ENCODE measurements at places on chromosomes 4 and X.
A peak's percentile ranks its signal among the peaks of the same experiment; 100 is the strongest.

GRCh38 chr4:74661427-74662201 is 132.7 kb downstream of the BTC start:
- no peak for DNase-seq

- no peak for DNase-seq
These were observed 947.5 kb downstream of the PCDH7 start for GRCh38 chr4:31667686-31668085.

GRCh38 chr4:124079174-124079780 is 633.3 kb downstream of the ANKRD50 start:
- no peak for DNase-seq

DNA sequence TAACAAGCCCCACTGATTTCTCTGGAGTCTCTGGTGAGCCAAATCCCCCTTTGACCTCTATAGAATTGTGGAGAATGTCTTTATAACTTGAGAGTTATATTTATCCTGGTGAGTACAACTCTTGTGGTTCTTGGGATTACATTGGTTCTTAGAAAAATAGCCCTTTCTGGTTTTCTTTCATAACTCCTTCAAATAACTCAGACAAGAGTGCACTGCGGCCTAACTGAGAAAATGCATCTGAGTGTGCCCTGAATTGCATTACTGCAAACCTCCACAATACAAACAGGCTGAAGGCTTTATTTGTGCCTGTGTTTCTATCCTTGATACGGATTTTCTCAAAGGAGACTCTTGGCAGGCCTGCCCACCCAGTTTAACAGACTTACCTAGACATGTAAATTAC is 2.7 kb downstream of the BEX3 start:
- no peak for DNase-seq

DNA sequence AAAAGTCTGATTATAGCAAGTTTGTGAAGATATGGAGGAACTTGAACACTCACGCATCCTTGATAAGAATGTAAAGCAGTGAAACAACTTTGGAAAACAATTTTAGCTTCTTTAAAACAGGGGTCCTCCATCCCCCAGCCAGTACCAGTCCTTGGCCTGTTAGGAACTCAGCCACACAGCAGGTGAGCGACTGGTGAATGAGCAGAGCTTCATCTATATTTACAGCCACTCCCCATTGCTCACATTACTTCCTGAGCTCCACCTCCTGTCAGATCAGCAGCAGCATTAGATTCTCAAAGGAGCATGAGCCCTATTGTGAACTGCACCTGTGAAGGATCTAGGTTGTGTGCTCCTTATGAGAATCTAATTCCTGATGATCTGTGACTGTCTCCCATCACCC is 530.3 kb upstream of the PRKX start:
- DNase-seq, result no peak

DNA sequence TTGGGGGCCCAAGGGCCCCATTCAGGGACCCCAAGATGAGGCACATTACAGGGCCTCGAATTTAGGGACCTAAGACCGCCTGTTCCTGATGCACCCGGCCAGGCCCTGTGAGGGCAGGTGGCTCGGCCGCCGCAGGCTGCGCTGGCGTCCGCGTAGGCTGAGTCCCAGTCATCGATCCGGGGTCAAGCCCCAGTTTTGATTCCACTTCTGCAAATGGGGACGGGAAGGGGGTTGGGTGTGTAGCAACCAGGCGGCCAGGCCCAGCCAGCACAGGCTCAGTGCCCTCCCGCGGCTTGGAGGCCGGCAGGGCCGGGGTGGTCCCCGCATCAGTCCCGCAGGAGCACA is 327 bp downstream of the PNPLA4 start:
- no peak for DNase-seq

GRCh38 chr4:32454482-32454881 is 1734.3 kb downstream of the PCDH7 start:
- no peak for DNase-seq

DNA sequence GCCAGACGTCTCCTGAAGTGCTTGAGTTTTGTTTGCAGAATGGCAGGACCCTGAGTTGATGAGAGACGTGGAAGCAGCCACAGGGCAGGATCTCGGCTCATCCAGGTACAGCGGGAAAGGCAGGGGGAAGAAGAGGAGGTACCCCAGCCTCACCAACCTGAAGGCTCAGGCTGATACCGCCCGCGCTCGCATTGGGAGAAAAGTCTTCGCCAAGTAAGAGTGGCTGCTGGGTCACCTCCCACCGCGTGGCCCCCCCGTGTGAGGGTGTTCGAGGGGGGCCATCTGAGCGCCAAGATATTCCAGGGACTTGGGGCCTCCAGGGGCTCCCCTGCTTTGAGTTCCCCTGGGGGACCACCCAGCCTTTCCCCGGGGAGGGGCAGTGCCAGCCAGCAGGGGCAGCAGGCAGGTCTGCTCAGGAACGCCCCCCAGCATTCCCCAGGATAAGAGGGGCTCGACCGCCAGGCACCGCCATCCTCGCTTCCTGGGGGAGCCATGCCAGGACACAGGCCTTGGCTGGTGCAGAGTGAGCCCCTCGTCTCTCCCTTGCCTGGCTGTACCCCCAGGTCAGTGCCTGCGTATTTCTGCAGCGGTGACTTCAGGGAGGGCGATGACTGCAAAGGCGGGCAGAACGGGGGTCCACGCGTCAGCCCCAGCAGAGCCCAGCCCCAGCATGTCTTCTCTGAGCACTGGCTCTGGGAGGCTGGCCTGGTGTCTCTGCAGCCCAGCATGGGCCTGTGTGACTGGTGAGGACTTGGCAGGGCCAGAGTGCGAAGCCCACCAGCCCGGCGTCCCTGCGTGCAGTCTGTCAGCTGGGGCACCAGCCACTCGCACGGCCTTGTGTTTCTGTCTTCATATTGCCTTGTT is 22.3 kb downstream of the NKX1-1 start:
- peak; percentile 12 for DNase-seq

DNA sequence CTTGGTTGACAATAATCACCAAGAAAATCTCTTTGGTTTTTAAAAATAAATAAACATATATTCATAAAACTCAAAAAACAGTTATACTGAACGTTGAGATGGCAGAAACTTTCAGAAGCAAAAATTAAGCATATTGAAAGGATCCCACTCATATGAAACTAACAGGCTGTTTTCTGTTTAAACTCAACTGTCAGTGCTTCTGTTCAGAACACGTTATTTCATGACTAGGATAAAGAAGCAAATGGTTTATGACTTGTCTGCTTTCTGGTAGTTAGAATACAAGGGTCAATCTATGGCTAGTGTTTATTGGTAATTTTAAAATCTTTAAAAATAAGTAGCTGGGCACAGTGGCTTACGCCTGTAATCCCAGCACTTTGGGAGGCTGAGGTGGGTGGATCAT is 4.1 kb downstream of the GPR82 start:
- DNase-seq, result no peak

GRCh38 chr4:82721819-82722423 is 76.7 kb downstream of the SCD5 start:
- no peak for DNase-seq

DNA sequence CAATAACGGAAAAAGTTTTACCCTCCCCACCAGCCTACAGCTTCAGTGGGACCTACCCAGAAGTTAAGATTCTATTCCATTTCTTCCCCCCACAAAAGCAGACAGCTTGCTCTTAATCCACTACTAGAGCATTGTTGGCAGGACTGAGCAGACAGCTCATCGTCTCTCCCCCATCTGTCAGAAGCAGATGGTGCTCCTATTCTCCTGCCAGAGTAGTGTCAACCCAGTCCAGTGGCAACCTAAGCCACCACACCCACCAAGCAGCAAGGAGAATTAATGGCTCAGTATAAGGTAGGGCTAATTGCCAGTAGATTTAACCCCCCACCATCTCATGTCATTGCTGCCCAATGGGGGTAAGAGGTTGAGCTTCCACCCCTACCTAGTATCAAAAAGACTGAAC is 62.0 kb downstream of the AWAT2 start:
- DNase-seq, result no peak

DNA sequence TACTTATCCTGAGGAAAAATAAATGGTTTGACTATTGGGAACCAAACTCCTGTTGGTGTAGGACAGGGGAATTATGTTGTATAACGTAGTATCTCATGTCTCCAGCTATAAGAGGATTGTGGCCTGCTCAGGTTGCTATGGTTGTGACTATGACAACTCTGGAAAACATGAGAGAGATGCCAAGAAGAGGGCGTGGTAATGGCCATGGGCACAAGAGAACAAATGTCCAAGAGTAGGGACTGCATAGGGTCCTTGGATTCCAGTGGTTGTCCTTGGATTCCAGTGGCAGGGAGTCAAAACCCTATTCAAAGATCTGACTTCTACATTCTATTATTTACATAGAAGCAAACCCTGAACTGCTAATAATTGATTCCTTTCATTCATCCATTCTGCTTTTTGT is 6.8 kb upstream of the MOB1B start:
- DNase-seq, result no peak

DNA sequence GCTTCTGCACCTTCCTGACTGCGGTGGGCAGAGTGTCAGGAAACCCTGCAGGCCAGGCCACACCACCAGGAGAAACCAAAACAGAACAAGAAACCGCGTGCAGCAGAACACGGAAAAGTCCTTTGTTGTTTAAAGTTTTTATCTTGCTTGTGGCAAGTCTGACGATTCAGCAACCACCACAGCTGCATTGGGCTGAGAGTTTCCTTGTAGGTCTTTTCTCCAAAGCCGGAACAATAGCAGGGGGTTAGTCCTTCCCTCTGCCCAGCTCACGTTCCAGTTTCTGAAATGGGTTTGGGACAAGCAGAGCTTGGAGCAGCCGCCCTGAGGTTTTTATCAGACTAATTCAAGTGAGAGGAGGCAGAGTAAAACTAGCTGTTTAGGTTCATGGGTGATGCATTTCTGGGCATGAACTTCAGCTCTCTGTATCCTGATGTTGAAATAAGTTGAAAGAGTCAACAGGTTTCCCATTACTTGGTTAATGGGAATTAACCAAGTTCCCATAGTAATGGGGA is 216.9 kb downstream of the PTTG2 start:
- DNase-seq, result no peak

DNA sequence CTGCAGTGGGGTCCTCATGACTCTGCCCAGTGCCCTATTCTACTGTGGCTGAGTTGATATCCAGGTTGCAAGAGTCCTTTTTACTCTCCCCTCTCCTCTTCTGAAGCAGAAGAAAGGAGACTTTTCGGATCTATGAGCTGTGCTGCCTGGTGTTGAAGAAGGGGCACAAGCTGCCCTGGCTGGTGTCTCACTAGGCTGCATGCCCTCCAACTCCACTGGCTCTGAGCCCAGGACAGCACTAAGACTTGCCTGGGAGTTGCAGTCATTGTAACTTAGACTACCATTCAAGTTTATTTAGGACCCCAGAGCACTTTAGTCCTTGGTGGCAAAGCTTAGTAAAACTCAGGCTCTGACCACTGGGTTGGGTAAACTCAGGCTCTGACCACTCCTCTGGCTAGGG is 89.4 kb downstream of the GABRB1 start:
- no peak for DNase-seq

GRCh38 chrX:54093159-54093558 is 48.9 kb upstream of the PHF8 start:
- no peak for DNase-seq

DNA sequence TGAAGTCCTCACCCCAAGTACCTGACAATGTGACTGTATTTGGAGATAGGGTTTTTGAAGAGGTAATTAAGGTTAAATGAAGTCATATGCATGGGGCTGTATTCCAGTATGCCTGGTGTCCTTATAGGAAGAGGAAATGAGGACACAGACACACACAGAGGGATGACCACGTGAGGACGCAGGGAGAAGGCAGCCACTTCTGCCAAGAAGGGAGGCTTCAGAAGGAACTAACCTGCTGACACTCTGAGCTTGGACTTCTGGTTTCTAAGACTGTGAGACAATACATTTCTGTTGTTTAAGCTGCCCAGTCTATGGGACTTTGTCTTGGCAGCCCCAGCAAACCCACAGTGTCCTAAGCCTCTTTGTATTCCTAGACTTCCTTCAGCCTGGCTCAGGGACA is 3.0 kb upstream of the SLC2A9 start:
- DNase-seq, result no peak

- no peak for DNase-seq
These were observed 8.9 kb upstream of the TMEM165 start for GRCh38 chr4:55386840-55387239.

- no peak for DNase-seq
These were observed 192.4 kb downstream of the STPG2 start for GRCh38 chr4:97950836-97951235.

GRCh38 chr4:15145709-15146108 is 143.4 kb downstream of the CPEB2 start:
- no peak for DNase-seq

DNA sequence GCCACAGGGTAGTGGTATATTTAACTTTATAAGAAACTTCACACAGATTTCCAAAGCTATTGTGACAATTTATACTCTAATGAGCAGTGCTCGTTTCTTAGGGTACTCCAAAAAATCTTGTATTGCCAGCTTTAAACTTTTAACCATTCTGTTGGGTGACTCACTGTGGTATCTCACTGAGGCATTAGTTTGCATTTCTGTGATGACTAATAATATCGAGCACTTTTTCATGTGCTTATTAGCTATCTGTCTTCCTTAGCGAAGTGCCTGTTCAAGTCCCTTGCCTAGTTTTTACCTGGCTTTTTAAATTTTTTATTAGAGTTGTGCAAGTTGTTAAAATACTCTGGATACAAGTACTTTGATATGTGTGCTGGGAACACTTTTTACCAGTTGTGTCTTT is 5.5 kb downstream of the PNMA3 start:
- no peak for DNase-seq

DNA sequence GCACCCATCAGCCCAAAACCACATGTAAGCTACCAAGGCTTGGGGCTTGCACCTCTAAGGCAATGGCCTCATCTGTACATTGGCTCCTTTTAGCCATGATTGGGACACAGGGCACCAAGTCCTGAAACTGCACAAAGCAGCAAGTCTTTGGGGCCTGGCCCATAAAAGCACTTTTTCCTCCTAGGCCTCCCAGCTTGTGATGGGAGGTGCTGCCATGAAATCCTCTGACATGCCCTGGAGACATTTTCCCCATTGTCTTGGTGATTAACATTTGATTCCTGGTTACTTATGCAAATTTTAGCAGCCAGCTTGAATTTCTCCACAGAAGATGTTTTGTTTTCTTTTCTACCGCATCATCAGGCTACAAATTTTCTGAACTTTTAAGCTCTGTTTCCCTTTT is 58.5 kb upstream of the PABPC4L start:
- DNase-seq, result no peak

GRCh38 chr4:156685308-156685707 is 286.3 kb downstream of the PDGFC start:
- no peak for DNase-seq

DNA sequence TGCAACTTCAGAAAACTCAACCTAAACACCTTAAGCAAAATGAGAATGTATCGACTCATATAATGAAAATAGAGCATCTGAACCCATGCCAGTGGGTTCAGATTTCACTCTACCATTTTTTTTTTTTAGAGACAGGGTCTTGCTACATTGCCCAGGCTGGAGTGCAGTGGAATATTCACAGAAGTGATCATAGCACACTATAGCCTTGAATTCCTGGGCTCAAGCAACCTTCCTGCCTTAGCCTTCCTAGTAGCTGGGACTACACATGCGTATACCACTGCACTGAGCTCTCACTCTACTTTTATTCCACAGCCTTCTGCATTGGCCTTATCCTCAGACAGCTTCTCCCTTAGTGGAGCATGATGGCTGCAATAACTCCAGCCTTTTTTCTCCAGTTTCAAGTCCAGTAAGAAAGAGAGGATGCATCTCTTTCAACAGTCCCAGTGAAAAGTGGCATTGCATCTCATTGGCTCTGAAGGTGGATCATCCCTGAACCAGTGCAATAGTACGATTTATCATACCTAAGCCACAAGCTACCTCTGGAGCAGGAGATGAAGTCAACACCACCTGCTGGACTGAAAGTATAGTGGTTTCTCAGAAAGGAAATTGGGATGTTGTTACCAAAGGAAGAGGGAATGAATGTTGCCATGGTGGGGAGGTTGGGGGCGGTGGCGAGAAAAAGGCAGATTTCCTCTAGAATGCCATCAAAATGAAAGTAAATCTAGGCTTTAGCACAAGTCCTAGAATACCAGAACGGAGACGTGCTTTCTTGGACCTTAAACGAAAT is 2.0 kb upstream of the SOD3 start:
- no peak for DNase-seq
